ENCODE measurements at places on chromosomes 5 and 9.

GRCh38 chr5:31133488-31133887, 60.0 kb upstream of the CDH6 start:
- no peak for DNase-seq

- peak; percentile 13 for DNase-seq
These were observed 451.4 kb downstream of the CTNND2 start for GRCh38 chr5:11452852-11453251.

- peak; percentile 62 for DNase-seq
These were observed 42.4 kb downstream of the CWC27 start for GRCh38 chr5:64811050-64811640.

GRCh38 chr5:1888541-1889251, 6.0 kb upstream of the IRX4 start:
- DNase-seq: no peak

GRCh38 chr5:131979816-131980215, 31.6 kb downstream of the ACSL6 start:
- no peak for DNase-seq

GRCh38 chr5:50574121-50574520, 92.3 kb upstream of the PARP8 start:
- no peak for DNase-seq

DNA sequence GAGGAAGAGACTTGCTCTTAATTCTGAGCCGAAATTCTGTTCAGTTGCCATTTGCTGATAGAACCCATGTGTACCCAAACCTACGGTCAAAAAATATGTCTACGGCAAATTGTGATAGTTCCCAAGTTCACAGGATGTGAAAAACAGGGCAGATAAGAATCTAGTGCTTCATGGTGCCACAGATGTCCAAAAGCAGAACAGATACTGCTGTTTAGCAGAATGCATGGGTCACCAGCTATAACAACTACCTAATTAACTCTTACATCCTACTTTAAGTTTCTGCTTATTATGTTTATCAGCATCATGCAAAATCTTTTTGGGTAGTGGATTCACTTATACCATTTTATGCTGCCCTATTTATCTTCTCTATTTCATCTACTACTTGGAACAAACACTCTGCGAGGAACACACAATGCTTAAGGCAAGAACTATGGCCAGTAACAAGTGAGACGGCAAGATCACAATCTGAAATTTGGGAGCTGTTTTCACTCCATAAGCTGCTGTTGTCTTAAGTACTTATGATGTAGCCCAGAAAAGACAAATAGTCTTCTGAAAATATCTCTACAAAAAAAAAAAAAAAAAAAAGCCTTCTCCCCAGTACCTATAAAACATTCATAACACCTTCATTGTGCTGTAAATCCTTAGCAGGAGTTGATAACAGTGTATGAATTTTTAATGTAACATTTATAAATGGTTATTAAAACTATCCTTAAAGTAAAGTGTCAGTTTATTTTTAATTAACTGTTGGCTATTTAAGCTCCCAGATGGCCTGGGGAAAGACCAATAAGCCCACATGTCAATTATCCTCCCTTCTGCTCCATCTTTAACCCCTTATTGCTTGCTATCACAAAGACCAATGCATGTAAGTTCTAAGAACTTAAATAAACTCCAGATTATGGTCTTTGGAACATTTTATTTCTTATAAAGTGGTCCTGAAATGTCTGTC, 232.3 kb downstream of the TLR4 start:
- no peak for DNase-seq

GRCh38 chr9:114090798-114091197, 8.3 kb downstream of the KIF12 start:
- DNase-seq: no peak

DNA sequence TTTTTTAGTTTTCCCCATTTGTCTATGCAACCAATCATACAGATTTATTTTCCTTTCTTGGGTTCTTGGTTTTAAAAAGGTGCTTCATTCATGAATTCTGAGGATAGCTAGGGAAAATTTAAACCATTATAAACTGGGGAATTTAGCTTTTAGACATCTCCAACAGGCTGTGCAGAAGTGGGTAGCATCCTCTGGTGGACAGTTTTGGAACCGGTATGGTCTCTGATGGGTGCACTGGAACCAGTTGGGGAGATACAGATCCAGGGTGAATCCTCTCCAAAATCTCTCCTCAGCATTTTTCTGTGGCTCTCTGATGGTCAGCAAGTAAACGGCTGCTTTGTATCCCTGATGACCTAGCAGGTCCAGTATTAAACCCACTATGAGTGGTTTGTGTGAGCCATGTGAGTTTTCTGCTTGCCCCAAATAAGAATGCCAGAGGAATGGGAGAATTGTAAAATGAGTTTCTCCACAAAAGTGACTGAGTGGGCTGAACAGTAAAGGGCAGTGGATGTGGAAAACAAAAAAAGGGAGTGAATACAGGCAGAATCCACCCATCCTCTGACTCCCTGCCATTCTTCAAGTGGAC, 9.1 kb upstream of the DNAJC25 start:
- DNase-seq: peak; percentile 37

GRCh38 chr5:115392611-115393010, 96.2 kb upstream of the CCDC112 start:
- DNase-seq: no peak

- peak; percentile 66 for DNase-seq
These were observed 34.7 kb downstream of the LPCAT1 start for GRCh38 chr5:1488882-1489680.

GRCh38 chr9:87233899-87234455, 263.7 kb upstream of the DAPK1 start:
- no peak for DNase-seq

DNA sequence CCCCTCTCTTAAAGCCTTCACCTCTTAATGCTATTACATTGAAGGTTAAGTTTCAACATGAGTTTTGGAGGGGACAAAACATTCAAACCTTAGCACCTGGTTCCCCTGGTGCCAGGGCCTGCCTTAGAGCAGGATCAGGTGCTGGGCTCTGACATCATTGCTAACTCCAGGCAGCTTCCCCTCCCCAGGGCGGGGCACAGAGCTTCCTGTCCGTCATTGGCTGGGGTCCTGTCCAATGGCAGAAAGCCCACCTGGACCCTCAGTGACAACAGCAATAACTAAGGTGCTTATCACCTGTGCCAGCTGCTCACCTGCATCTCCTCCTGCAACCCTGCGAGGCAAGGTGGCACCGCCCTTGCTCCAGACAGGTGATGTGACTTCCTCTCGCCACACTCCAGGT, 177.4 kb downstream of the NSG2 start:
- DNase-seq: no peak

- peak; percentile 15 for DNase-seq
These were observed 169.0 kb downstream of the TRIM32 start for GRCh38 chr9:116855881-116856662.

GRCh38 chr9:15469406-15469805, 41.4 kb downstream of the PSIP1 start:
- DNase-seq: peak; percentile 9

GRCh38 chr5:57687596-57687995, 205.0 kb upstream of the ACTBL2 start:
- DNase-seq: no peak

DNA sequence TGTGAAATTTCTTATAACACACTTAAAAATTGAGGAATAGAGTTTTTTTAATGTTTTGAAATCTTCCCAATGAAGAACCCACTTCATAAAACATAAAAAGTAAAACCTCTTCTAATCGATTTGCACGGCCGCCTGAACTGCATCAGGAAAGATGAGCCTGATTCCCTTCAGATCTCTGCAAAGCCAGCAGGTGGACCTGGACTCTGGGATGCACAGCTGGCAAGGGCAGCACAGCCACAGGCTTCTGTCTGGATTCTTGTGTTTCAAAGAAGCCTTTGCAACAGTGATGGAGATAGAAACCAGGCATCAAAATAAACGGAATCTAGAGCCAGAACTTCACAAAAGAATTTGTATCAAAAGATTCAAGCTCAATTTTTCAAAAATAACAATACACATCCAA, 36.0 kb upstream of the SPATA31C2 start:
- no peak for DNase-seq

GRCh38 chr5:54680998-54681397, 163.4 kb downstream of the SNX18 start:
- DNase-seq: no peak

DNA sequence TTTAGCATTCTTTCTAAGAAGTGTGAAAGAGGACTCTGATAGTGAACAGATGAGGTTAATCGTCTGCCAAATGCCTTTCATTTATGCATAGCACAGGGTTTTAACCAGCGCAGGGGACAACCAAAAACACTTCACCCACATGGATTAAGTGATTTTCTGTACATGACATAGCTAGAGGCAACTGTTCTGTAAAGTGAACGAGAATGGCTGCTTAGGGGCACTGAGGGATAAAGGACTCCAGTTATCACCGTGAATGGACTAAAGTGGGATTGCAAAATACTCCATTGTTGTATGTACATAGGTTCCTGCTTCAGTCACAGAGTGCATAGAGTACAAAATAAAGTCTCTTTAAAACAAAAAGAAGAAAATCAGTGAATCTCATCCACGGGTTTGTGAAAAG, 456.8 kb downstream of the DMAC1 start:
- no peak for DNase-seq

GRCh38 chr9:111195766-111196165, 134.3 kb downstream of the OR2K2 start:
- DNase-seq: no peak

- no peak for DNase-seq
These were observed 517.6 kb downstream of the BNC2 start for GRCh38 chr9:16352791-16353401.

DNA sequence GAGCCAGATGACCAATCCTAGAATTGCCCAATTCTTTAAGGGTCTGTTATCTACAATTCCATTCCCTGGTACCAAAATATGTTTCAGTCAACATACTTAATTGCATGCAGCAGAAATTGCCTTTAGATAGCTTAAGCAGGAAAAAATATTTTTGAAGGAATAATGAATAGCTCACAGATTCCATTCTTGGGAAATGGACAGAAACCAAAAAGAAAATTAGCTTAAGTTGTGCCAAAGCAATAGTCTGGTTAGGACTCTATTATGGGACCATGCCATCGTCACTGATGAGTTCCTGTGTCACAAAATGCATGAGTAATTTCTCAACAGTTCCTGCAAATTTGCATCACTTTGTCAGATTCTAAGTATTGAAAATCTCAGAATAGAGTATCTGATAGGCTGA, 12.3 kb downstream of the ACTBL2 start:
- DNase-seq: no peak

- DNase-seq: no peak
These were observed 12.1 kb downstream of the RGS14 start for GRCh38 chr5:177369645-177370440.

DNA sequence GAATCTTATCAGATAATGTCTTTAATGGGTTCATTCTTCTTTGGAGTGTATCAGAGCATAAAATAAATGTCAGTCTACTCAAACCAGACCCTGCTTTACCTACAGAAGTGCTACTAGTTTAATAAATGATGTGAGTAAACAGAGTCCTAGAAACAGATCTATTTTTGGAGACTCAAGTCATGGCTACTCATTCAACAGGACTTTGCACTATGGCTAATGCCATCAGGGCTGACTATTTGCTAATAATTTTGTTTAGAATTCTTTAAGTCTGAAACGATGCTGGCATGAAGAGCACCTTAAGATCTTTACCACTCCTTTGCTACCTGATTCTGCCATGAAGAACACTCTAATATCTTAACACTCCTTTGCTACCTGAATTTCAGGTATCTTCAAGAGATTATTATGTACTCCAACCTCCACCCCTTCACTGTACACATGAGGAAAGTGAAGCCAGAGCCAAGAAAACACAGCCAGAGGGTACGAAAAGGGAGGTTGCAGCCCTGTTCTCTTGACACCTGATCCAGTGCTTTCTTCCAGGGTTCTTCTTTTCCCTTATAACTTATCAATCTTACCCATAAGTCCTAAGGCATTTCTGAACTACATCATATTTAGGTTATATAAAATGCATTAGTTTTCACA, 62.4 kb downstream of the ZNF608 start:
- DNase-seq: no peak

DNA sequence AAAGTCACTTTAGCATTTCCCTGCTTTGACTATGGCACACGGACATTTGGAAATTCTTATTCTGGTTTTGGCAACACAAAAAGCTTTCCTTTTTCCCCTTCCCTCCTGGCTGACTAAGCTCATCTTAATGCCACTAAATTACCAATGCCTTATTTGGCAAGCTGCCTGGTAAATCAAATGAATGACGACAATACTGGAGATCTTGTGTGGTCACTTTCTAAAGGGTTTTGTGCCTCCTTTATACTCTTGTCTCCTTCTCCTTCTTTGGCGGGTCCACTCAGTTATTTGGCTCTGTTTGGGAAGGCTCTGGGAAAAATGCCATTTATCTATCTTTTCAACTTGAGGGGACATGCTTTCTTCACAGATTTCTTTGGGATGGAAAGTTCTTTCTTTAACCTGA, 34.9 kb downstream of the SH3GL2 start:
- DNase-seq: peak; percentile 92

DNA sequence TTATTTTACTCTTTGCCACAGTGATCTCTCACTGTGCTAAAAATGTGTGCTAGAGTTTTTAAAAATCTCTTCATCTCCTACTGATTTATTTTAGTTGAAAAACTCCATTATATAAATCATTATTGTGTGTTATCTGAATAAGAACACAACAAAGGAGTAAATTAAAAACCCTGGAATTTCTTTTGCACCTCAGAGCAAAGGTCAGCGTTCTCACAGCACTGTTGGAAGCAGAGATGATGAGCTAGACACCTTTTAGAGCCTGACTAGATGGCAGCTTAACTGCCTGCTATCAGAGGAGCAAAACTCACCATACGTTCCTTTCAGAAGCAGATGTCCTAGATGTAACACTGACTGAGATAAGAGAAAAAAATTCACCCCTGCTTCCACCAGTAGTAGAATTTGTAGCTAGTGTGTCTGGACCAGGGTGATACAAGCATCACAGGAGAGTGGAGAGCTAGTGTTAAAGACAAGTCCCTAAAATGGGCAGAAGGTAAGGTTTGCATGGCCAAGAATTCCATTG, 147.1 kb downstream of the ENTREP1 start:
- no peak for DNase-seq

DNA sequence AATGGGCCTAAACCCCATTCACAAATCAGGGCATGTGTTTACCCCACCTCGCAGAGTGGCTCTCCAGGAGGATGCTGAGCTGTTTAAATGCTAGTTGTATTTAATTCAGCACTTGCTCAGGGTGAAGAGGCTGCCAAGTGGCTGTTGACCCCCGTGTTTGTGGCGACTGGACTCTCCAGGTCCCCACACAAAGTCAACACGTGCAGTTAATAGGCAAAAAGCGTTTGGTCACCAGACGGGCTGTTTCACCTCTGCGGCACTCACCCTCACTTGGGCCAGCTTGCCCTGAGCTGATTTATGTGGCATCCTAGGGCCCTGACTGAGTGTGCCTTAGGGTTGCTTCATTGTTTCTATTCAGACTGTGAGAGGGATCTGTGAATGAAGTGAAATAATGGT, 152.3 kb downstream of the GAS1 start:
- DNase-seq: no peak

DNA sequence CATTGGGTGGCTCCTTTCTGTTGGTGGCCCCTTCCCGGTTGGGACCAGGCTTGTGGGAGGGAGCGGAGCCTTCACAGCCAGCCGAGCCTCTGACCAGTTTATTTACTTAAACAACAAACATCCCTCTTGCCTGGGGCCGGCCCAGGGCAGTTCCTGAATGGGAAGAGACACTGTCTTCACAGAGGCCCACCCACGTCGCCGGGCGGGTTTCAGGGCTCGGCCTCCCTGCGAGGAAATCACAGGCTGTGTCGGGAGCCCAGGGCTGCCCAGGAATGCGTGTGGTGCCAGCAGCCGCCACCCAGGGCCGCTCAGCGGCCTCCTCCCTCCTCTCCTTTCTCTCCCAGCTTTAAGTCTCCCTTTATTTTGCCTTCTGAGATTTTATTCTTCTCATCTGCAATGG, 132.5 kb downstream of the HSD17B3 start:
- DNase-seq: peak; percentile 59

GRCh38 chr5:169280286-169280685, 20.7 kb downstream of the SLIT3 start:
- DNase-seq: no peak
